Activated CD4-positive, alpha-beta T cell treated with anti-CD3 and anti-CD28 coated beads for 4 hours (primary cell): ENCODE measurements at places on chromosomes 1 and 21.
A peak's percentile ranks its signal among the peaks of the same experiment; 100 is the strongest.

DNA sequence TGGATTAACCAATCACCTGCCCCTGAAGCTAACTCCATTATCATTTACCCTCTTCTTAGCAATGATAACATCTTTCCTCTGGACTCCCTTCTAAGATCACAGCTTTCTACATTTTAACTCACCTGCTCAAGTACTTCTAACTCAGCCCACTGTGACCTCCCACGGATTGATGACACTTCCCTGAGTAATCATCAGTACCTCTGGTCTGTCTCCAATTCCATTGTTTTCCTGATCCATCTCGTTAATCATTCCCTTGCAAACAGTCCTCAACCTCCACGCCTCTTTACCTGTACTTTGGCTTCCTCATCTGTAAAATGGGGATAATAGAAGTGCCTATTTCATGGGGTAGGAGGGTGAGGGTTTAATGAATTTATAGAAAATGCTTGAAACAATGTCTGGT, 195.3 kb upstream of the APP start:
- no peak for DNase-seq

- no peak for DNase-seq
Observed at GRCh38 chr1:10113501-10113900, 80.7 kb downstream of the UBE4B start.

GRCh38 chr1:84971957-84972356, 25.0 kb downstream of the MCOLN2 start:
- DNase-seq: no peak

DNA sequence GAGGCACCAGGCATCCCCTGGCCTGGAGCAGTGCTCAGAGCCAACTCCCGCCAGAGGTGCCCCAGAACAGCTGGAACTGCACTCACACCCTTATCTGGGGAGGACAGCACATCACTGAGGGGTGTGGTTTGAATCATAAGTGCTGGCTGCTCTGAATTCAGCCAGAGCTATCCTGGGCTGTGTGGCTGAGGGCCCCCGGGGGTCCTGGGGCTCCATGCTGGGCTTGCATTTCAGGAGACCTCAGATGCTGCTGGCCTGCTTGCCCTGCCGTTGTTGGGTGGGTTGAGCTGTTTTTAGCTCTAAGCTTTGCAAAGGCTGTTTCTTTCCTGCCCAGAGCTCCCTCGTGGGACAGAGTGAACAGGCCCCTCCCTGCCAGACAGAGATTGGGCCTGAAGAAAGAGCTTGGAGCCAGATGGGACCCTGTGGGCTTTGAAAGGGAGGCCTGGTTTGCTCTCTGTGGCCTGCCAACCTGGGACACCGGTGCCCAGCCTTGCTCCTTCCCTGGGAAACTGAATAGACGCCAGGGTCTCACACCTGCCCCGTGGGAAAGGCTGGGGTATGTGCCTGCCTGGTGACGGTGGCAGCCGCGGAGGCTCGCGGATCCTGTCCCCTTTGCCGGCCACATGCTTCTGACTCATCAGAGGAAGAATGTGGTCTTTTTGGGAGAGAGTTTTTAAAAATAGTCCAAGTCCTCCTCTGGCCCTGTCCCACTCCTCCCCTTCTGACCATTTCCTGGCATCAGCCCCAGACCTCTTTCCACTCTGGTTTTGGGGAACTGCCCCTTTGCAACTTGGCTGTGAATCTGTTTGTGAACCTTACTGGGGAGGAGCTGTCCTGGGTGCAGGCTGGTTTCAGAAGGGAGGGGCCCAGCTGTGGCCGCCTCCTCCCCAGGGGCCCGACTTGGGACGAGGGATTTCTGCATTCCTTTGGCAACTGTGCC, 30.0 kb downstream of the ARHGEF10L start:
- no peak for DNase-seq

GRCh38 chr1:227298512-227299240, 19.6 kb downstream of the CDC42BPA start:
- no peak for DNase-seq

DNA sequence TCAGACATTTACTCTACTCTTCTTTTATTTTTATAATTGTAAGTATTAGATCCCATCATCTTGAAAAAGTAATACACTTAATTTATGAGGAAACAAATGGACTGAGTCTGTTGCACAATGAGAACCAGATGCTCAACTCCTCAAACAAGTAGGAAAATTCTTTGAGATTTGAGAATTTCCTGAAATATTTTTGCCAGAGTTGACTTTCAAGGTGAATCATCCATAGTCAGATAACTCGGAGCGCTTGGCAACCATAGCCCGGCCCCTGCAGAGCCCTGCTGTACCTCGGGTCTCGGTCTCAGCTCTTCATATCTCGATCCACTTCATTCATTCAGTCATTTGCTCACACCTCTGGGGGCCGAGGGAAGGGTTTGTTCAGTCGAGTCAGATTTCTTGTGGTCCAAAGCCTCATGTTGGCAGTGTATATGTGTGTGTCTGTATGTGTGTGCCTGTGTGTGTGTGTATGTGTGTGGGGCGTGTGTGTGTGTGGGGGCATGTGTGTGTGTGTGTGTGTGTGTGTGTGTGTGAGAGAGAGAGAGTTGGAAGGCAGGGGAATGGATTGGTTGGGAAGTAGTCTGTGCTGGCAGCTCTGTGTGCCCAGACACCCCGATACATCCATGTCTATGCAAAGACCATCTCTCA, 18.1 kb upstream of the PCP4 start:
- DNase-seq: no peak

- DNase-seq: no peak
Observed at GRCh38 chr1:51168266-51168845, 66.3 kb downstream of the C1orf185 start.

DNA sequence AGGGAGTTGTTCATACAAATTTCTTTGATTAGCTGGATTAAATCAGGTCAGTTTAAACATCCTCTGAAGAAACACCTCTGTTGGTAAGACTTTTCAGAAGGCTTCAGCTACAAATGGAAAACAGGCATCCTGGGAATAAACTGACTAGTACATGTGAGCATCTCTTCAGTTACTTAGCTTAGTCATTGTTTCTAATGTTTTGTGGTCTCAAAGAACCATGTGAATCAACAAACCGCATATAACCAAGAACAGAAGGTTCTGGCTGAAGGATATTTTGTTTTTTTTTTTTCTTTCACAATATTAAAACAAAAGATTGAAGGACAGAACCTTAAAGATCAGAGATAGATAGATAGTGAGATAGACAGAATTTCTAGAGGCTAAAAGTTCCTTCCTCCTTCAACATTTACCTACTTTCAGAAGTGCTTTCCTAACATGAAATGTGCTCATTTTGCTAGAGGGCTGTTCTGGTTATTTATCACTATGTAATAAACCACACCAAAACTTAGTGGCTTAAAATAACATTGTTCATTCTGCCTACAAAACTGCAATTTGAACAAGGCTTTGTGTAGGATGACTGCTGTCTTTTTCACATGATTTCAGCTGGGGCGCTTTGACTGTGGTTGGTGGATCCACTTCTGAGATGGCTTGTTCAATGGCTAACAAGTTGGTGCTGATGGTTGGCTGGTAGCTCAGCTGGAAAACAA, 119.8 kb upstream of the PTGFR start:
- DNase-seq: no peak

GRCh38 chr1:27341525-27342252, at the start of gene SYTL1:
Gene SYTL1 (plus strand): TSS chr1:27342022. CDS start chr1:27345335, 3,313 bp downstream.
- DNase-seq: peak; percentile 62

DNA sequence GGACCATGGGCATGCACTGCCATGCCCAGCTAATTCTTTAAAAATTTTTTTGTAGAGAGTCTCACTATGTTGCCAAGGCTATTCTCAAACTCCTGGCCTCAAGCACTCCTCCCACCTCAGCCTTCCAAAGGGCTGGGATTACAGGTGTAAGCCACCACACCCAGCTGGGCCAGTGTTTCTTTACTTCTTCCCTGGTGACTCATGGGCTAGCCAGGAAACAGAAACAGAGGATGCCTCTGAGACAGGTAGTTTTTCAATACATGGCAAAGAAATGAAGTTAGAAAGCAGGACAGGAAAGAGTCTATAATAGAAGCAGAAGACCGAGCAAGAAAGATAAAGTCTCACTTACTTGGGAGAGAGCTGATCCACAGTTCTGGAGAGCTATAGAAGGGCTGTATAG, 7.6 kb upstream of the C1orf74 start:
- no peak for DNase-seq

DNA sequence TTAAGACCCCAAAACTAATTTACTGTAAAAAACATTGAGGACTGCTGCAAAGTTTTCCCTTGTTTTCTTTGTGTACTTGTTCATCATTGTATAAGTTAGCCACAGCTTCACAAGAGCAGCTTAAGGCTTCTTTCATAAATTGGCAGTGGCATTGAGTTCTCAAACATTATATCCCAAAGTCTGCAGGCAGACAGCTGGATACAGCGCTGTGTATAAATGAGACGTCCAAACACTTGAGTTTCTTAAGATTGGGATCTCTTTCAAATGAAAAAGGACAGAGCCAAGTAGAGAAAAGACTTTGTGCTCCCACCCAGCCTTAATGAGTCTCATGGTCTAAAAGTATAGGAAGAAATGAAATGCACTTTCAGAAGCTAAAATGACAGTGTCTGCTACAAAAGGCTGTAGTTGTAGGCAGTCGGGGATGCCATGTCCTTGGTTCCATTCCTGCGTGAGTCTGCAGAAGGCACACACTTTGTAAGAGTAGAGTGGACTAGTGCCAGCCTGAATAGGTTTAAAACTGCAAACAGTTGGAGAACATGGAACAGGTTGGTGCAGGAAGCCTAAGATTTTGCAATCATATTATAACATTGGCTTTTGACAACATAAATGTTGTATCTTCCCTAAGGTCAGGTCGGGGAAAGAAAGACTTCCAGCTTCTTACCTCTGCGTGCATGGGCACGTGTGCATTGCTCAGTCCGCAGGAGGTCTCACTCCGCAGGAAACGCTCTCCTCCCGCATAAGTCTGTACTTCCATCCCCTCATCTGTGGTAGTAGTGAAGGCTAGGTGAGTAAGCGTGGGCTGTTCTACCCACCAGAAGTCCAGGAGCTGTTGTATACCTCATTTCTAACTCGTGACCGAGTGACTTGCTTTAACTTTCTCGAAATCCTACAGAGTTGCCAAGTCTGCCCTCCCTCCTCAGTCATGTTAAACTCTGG, 94.4 kb downstream of the CD247 start:
- no peak for DNase-seq

- no peak for DNase-seq
Observed at GRCh38 chr1:34918977-34919561, 10.4 kb downstream of the DLGAP3 start.

GRCh38 chr21:44413566-44414290, 41.6 kb upstream of the LRRC3 start:
- DNase-seq: no peak

DNA sequence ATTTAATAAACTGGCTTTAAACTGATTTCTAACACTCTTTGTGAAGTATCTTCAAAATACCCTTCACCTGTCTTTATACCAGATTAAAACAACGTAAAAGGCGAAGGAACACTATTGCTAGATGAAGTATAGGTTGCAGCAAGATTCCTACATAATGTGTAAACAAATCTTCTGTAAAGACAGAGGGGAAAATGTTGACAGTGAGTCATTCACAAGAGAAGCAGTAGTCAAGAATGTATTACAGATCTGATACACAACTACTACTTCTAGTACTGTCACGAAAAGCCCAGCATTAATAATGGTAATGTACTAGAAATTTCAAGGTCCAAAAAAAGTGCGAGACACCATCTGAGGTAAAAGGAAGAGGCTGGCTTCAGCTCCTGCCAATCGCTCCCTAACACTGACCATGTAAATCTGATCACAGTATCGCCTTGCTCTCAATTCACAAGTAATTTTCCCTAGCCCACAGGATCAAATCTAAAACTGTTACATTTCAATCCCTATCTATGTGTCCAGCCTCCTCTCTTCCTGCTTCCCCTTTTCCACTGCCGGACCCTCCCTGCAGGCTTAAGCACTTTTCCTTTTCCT, 290.4 kb downstream of the AKT3 start:
- DNase-seq: no peak

DNA sequence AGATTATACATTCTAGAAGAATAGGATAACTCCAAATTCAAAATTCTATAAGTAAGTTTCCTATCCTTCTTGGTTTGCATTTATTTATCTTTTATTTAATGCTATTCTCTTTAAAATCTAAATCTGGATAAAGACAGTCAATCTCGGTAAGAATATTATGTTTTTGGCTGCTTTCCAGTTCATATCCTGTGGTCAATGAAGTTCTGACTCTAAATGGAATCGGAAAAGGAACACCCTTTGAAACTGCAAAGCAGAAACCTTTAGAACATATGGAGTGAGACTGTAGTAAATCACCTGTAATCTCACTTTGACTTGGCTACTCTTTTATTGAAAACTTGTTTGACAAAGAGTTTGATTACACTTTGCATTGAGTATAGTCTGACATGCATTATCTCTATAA, 85.2 kb downstream of the KIFAP3 start:
- no peak for DNase-seq

- DNase-seq: no peak
Observed at GRCh38 chr1:94898491-94899385, 28.2 kb downstream of the CNN3 start.

DNA sequence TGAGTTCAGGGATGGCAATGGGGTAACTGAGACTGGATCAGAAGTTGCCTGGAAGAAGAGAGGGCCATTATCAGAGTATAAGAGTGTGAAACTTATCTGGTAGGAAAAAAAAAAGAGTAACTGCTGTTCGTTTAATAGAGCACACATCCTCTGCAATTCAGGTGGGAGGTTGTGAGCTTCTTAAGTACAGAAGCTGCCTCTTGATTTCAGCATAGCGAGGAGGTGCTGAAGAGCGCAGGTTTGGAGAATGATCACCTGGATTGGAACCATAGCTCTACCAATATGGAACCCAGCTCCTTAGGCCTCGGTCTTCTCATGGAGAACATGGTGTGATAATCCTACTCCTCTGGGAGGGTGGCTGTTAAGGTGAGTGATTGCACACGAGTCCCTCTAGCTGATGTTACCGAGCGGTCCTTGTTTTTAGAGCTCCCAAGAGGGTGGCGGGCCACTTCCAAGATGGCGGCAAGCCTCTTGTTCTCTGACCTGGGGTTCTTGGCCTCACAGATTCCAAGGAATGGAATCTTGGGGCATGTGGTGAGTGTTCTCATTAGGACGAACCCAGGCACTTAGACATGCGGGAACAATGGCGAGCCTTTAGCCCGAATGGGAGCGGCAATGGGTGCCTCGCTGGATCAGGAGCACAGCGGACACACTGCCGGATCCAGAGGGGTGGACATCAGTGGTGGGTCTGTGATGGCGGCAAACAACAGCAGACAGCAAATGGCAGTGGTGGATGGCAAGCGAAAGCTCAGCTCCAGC, 3.3 kb upstream of the MX1 start:
- no peak for DNase-seq

GRCh38 chr21:45941717-45942546, 39.6 kb upstream of the COL6A1 start:
- DNase-seq: no peak

GRCh38 chr1:20867847-20868246, 80.7 kb upstream of the HP1BP3 start:
- no peak for DNase-seq

GRCh38 chr21:41397471-41397891, 28.6 kb upstream of the MX1 start:
- DNase-seq: no peak

- DNase-seq: no peak
Observed at GRCh38 chr1:11731691-11732283, 4.1 kb upstream of the AGTRAP start.

DNA sequence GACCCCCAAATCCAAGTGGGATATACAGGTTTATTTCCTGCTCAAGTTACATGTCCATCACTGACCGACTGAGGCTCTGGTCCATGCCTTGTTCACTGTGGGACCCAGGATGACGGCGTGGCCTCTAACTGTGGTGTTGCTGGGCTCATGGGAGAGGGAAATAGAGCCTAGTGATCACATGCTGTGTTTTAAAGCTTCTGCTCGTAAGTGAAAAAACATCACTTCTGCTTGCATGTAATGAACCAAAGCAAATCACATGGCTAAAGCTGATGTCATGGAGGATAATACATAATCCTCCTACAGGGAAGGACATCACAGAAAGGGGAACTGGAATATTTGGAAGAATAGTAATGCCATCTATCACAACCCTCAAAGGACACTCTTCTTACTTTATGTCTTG, 107.6 kb downstream of the FASLG start:
- DNase-seq: no peak
